ENCODE measurements at places on chromosomes 3 and 15. TPM values are rescaled to one million over a fixed set of nuclear protein-coding genes. Genes with fewer than 3 reads are reported as not detected.

GRCh38 chr3:195537995-195538394 lies 5.1 kb downstream of the PPP1R2 start:
- no peak for DNase-seq

DNA sequence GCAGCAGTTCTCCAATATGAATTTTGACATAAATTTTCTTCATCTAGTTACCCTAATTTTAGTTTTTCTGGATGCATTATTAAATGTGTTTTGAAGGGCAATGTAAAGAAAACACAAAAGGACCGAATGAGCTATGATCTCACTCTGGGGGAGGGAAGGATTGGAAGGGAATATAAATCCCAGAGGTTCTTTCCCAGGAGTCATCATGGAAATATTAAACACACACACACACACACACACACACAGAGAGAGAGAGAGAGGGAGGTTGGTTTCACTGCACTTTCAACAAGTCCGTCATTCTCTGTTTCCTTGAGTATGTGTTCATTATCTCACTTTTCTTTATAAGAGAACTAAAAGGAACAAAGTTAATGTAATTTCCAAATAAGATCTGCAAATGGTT lies 70.7 kb upstream of the DCBLD2 start:
- no peak for DNase-seq

DNA sequence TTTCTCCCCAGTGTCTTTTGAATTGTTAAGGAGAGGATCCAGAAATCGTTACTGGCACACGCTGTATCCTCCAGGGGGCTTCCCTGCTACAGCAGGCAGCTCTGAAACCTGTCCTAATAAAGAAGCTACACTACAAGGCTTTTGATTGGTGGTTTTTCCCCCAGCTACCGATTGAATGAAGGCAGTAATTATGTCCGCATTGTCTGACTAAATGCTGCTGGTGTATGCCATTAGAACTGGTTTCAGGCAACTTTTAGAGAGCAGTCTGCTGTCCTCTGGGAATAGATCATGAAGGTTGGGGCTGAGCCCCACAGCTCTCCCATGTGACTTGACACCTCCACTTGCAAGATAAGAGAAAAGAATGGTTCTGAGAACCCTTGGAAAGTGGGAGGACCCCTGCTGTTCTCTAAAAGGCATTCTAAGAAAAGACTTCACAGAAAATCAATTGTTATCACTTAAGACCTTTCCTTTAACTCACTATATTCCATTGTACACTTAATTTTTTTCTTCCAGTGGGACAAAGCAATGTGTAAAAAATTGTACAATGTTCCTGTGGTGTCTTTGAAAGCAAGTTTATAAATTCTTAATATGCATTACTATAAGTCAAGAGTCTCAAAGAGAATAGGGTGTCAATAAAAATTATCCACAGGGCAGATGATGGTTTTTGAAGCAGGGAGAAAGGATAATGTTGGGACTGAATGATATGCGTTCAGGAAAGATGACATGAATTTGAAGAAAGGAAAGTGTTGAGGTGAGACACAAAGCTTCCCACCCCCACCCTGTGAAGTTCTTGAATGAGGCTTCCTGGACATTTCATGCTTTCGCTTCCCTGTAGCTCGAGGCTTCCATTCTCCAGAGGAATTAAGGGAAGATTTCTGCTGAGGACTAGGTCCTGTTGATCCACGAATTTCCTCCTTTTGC lies 53.0 kb upstream of the DAZL start:
- DNase-seq, result no peak

The LNP1 gene
- total RNA-seq, result 1.0 TPM

DNA sequence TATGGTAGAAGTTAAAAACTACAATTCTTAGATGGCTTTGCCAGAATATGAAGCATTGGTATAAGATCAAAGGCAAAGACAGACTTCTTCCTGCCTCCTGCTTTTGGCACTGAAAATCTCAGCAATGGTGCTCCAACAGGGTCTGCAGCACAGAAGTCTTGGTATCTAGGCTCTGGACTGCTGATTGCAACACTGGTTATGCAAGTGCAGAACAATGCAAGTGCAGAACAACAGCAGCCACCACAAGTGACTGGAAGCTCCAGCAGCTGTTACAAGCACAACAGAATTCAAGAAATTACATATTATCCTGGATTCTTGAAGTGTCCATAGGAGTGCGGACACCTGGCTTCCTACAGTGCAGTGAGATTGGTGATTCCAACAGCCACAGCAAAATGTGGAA lies 33.7 kb downstream of the ZBTB20 start:
- DNase-seq, result no peak

Measured in left colon (tissue), 2 donors.